Activated CD4-positive, alpha-beta T cell treated with anti-CD3 and anti-CD28 coated beads for 1 hour (primary cell): ENCODE measurements at places on chromosomes 7 and 10.

DNA sequence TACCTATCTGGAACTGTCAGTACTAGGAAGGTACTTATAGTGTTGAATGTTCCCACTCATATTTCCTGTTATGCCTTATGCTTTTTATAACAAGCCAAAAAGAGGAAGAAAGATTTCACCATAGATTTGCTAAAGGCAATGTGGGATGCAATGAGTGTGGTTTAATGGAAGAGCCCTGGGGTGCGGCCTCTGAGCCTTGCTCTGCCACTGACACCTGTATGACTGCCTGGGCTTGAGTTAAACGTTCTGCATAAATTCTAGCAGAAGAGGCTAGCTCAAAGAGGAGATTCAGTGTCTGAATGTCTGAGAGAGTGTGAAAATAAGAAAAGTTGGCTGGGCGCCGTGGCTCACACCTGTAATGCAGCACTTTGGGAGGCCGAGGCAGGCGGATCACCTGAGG is 143.8 kb downstream of the TPST1 start:
- no peak for DNase-seq

GRCh38 chr10:47412869-47413268 is 28.8 kb upstream of the ZNF488 start:
- DNase-seq, result no peak

DNA sequence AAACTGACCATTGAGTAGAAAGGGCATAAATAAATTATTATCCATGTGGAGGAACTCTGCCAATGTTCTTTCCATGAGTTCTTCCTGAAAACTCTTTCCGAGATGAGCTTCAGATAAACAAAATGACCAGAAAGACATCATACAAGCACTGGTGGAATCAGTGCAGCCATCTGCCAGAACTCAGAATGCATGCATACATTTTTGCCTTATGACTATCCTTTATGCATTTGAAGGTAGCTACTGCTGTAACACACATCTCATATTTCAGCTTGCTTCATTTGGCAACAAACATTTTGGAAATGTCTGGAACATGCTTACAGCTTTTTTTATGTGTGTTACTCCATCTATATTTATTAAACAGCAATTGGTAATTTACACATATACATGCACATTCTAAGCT is 448.9 kb downstream of the PLXDC2 start:
- no peak for DNase-seq

- DNase-seq, result no peak
Observed at GRCh38 chr7:143285470-143285778, 666 bp downstream of the TMEM139 start.

DNA sequence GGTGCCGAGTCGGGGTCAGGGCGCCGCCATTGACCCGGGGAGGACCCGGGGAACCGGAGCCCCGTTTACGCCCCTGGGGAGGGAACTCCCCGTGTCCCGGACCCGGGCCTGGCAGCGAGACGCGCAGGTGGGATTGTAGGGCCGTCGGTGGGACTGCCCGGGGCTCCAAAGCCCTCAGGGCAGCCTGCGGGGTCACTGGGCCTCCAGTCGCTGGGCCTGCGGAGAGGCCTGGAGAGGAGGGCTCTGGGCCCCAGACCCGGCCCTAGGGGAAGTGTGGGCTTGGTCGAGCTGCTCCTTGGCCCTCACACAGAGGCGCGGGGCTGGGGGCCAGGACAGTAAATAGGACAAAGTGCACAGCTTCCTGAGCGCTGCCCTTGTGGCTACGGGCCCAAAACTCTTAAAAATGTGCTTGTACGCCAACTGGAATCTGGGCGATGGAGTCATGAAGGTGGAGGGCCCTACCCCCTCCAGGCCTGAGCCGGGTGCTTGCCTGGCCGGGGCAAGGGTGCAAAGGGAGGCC is 657 bp downstream of the ECHDC3 start:
- DNase-seq, result no peak

DNA sequence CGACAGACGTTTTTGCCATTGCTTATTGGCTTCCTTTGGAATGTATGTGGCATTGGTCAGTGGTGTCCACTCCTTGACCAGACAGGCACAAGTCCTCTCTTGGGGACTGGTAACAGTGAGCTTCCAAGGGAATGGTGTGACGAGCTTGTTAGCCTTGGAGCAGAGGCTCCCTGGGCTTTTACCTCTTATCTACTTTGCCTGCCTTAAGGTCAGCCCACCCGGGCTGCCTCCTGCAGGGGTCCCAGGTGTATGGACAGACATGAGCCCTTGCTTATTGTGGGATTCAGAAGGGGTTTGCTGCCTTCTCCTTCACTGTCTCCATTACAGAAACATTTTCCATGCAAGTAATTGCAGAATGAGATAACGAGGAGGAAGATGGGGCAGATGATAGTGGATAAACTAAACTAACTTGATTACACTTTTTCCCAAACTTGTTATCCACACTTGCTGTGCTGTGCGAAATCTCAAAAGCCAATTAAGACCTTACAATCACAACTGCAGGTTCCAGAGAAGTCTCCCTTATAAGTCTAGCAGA is 29.7 kb downstream of the PLPP4 start:
- no peak for DNase-seq

DNA sequence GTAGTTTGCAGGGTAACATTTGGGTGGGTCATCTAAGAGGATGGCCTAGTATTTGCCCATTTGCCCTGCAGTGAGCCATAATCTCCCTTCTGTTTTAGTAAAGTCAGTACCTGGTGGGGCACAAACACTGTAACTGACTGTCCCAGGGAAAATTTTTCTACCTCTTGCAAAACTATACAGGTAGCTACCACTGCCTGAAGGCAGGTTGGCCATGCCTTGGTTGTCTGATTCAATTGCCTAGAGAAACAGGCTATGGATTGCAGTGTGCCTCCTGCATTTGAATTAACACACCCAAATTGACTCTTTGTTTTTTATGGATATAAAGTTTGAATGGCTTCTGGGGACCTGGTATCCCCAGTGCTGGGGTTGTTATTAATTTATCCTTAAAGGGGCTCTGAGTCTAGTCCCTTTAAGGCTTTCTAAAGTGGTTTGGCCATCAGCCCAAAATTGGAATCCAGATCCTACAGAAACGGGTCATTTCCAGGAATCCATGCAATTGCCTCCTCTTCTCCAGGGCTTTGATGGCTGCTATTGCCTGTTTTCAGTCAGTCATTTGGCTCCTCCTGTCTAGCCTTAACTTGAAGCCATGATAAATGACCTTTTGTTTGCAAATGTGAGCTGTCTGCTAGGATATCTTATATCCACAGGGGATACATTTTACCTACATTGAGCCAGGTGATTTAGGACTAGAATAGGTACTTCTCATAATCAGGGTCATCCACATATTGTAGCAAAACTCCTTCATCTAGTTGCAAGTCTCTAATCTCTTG is 89.1 kb downstream of the STRA8 start:
- DNase-seq, result no peak

- no peak for DNase-seq
Observed at GRCh38 chr7:7104971-7105370, 77.4 kb upstream of the C1GALT1 start.

- DNase-seq, result no peak
Observed at GRCh38 chr7:114931656-114932011, 9.7 kb downstream of the MDFIC start.

- DNase-seq, result no peak
Observed at GRCh38 chr7:69515495-69516212, 82.6 kb upstream of the AUTS2 start.
